ENCODE measurements at places on chromosomes 4 and X. TPM values are rescaled to one million over a fixed set of nuclear protein-coding genes. Genes with fewer than 3 reads are reported as not detected.
A peak's percentile ranks its signal among the peaks of the same experiment; 100 is the strongest.

The UCHL1 gene
- not detected for polyA plus RNA-seq

The QRFPR gene
- polyA plus RNA-seq = not detected

The IL13RA2 gene
- polyA plus RNA-seq = not detected

The TCP11X2 gene
- not detected for polyA plus RNA-seq

The KCTD8 gene
- polyA plus RNA-seq = not detected

The GYG2 gene
- not detected for polyA plus RNA-seq

The CSAG3 gene
- not detected for polyA plus RNA-seq

The SPATA18 gene
- polyA plus RNA-seq = not detected

The GPR50 gene
- not detected for polyA plus RNA-seq

The SLIT2 gene
- polyA plus RNA-seq = not detected

- DNase-seq = no peak
Measured at GRCh38 chrX:108590496-108590895, 145.9 kb downstream of the IRS4 start.

DNA sequence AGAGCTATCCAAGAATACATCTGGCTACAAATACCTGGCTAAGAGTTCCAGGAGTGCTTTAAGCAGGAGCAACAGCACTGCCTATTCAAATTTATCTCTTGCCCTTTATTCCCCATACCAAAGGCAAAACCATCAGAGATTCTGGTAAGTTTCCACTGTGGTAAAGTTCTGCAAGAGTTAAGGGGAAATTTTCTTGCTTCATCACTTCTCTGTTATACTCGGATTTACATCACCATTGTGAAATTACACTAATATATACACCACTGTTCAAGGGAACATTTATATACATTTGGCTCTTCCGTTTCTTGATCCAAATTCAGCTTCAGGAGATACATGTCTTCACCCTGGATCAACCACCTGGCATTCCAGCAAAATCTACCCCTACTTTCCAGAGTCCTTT, 70.8 kb upstream of the PTPN13 start:
- DNase-seq = no peak

DNA sequence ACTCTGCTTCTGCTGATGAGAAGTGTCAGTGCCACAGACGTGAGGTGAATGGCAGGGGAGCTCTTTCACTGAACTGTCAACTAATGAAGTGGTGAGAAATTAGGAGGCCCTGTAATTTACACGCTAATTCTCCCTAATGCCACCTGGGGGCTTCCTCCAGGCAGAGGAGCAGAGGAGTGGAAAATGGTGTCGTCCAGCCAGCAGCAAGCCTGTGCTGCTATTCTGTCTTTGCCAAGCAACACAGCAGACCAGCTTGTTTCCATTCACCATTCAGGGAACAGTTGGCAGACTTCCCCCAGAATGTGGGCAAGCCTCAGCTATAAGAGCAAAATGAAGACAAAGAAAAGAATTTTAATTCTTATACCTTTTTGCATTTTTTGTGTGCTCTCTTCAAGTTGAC, 245.2 kb upstream of the TET2 start:
- DNase-seq = no peak

DNA sequence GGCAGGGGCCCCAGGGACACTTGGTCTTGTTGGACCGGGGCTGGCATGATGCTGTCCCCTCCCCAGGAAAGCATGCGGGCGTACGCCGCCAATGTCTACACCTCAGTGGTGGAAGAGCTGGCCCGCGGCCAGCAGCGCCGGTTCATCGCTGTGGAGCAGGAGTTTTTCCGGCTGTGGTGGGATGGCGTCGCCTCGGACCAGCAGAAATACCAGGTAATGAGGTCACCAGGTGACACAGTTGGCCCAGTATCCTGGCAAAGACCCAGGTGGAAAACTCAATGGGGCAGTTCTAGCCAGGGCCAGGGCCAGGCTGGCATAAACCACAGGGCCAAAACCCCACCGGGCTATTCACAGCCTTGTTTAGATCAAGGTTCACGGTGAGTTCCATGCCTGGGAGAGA, 1.5 kb downstream of the MAN2B2 start:
- no peak for DNase-seq

GRCh38 chr4:99853999-99854398, 37.4 kb downstream of the DAPP1 start:
- DNase-seq = no peak

DNA sequence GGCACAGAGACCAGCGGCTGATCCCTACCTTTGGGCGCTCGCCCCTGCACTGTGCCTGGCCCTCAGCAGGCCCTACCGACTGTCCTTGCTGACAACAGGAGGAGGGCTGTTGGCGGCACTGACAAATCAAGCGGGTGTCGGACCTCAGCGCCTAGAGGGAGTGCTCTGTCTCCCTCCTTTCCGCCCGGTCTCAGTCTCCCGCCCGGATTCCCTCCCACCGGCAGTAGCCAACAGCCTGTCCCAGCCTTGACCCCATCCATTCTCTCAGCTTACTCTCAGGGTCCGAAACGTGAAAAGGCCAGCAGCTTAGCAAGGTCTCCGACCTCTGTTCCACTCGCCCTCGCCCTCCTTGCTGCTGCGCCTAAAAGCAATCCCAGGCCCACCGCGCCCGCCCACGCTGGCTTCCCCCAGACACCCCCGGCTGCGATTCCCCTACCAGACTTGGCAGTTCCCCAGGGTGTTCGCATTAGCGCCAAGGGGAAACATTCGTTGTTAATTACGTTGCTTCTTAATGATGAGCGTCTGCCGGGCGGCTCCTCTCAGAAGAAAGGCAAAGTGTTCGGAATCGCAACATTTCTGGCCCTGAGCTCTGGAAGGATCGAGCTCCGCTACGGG, 96.2 kb downstream of the SOWAHB start:
- no peak for DNase-seq

DNA sequence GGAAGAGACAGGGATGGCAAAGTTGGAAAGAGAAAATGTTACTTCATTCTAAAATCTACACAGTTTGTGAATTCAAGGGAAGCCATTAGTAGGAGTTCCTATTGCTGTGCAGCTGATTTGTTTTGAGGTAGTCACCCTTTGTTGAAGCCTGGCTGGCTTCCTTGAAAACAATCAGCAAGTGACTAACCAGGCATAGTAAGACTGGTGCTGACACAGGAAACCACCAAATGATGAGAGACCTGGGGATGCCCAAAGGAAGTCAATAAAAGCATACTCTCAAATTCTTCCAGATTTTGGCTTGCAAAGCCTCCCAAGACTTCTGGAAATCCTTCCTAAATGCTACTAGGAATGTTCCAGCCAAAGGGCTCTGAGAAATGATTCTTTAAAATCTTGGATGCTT, 23.9 kb upstream of the PRDM8 start:
- peak; percentile 73 for DNase-seq

All from naive B cell (primary cell).